ENCODE measurements at places on chromosomes 7 and 10.

- no peak for DNase-seq
These were observed 38.0 kb upstream of the PCBD1 start for GRCh38 chr10:70926226-70927000.

DNA sequence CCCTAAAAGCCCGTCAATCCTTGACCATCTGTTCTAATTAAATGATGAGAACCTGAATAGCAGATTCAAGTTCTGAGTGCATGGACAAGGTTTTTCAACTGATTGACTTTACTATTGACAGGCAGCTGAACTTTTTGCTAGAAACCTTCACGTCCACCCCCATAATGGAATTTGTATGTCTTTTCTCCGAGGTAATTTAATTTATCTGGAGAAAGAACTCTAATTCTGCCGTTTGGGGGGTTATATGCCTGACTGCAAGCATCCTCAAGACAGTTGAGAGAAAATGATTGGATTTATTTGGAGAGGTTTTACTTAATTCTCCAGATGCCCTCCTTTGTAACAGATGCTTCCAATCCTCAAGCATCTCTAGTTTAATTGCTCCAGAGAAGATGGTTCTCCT lies 1053.4 kb upstream of the AUTS2 start:
- DNase-seq = no peak

DNA sequence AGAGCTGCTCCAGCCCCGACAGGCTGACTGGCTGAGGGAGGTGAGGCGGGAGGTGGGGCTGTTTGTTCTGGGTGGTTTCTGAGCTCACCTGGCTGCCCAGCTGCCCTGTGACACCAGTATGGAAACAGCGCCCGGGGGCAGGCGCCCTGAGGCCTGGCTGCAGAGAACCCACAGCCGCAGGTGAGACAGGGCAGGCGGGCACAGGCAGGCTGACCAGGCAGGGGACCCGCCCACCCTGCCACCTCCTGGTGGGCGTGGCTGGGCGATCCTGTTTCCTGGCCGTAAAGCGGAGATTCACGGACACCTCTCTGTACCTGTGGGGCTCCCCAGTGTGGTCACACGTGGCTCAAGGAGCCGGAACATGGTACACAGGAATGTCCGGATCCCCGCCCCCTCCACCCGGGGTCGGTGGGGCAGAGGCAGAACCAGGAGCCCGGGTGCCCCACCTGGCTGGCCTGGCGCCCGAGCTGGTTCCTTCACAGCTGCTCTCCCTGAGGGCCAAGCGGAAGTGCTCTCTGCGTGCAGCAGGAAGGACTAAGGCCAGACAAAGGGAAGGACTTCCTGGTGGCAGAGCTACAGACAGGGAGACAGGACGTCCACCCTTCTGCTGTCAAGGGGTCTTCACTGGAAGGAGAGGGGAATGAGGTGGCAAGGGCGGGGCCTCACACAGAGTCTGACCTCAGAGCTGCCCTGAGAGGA lies 3.9 kb downstream of the MICALL2 start:
- DNase-seq = no peak

DNA sequence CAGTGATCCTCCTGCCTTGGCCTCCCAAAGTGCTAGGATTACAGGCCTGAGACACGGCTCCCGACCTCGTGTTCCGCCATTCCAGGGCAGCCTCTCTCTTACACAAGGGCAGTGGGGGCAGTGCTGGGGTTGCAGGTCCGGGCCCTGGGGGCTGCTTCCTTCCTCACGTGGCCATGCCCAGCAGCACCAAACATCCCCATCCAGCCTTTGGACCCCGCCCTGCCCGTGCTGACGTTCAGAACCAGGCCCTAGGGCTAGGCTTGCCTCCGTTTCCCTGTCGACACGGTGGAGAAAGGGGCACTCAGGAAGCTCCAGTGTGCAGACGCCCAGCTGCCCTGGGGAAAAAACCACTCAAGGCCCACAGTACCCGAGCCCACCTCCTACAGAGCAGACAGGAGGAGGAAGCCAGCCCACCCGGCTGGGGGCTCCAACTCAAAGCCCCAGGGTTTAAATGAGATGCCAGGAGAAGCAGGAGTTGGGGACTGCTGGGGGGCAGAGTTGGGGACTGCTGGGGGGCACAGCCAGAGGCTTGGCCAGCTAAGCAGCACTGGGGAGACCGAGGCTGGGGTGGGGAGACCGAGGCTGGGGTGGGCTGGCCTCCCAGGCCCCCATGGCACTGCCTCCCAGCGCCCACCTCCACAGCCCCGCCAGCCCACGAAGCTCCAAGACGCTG lies 35.9 kb downstream of the ADAP1 start:
- DNase-seq = no peak

GRCh38 chr7:6015917-6016652 lies 7.0 kb downstream of the AIMP2 start:
- DNase-seq = peak; percentile 84

GRCh38 chr7:53383131-53383530 lies 347.7 kb downstream of the POM121L12 start:
- no peak for DNase-seq

GRCh38 chr10:70536196-70536861 lies 57.8 kb downstream of the PALD1 start:
- no peak for DNase-seq

GRCh38 chr7:19111474-19112273 lies 5.8 kb downstream of the TWIST1 start:
- no peak for DNase-seq

GRCh38 chr7:90401989-90402388 lies 1.3 kb upstream of the CLDN12 start:
- no peak for DNase-seq

DNA sequence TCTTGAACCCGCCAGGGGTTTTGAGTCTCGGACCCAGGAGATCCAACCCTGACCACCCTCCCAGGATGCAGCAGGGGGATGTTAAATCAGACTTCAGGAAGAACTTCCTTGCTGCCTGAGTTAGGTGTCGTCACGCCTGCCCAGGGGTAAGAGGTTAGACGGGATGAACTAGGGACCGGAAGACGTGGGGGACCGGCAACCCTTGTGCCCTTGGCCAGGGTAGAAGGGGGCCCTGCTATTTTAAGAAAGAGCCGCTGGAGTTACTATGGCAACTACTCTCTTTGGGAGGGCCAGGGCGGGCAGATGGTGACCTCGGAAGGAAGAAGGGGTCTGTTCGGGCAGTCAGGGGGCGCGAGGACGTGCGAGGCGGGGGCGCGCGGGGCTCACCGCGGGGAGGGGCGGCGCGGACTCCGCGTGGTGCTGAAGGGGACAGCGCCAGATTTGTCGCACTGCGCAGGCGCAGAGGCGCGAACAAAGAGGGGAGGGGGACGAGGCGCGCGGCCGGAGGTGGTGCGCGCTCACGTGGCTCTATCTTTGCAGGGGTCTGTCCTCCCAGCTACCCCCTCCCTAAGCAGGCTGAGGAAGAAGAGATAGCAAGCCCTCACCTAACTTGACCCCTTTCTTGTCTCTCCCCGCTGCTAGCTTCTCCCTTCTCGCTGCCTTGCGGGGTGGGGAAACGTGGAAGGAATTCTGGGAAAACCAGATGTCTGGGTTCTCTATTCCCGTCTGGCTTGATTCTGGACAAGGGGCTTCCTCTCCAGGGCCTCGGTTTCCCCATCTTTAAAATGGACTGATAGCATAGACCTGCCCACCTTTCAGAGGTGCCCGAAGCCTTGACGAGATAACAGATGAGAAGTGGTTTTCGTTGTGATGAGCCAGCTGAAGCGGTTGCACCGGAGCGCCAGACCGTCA lies 940 bp upstream of the PSD start:
- DNase-seq = no peak

DNA sequence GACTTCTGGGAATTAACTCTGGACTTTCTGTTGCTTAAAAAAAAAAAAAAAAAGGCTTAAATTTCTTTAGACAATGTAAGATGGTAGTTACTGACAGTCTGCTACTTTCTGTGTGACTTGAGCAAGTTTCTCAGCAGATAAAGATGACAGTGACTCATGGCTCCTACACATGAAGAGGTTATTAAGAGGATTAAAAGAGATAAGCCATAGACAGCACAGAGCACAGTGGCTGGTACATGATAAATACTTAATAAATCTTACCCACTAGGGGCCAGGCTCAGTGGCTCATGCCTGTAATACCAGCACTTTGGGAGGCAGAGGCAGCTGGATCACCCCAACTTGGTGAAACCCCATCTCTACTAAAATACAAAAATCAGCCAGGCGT lies 174.8 kb downstream of the JAZF1 start:
- DNase-seq = no peak

DNA sequence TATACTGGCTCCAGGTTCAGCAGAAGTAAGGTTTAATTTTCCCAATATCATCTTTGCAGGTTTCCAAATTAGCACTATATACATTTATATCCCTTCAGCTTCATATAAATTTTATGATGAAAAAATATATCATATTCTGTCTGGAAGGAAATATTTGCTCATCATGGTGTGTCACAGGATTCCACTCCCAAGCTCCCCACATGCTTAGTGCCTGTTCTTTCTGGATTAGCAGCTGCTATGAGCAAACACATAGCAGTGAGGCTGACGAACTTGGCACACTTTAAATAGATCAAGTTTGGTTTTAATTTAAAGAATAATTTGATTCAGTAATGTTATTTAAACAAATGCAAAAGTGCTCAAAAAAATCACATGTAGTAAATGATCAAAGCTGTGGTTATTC lies 251.9 kb downstream of the AGMO start:
- no peak for DNase-seq

DNA sequence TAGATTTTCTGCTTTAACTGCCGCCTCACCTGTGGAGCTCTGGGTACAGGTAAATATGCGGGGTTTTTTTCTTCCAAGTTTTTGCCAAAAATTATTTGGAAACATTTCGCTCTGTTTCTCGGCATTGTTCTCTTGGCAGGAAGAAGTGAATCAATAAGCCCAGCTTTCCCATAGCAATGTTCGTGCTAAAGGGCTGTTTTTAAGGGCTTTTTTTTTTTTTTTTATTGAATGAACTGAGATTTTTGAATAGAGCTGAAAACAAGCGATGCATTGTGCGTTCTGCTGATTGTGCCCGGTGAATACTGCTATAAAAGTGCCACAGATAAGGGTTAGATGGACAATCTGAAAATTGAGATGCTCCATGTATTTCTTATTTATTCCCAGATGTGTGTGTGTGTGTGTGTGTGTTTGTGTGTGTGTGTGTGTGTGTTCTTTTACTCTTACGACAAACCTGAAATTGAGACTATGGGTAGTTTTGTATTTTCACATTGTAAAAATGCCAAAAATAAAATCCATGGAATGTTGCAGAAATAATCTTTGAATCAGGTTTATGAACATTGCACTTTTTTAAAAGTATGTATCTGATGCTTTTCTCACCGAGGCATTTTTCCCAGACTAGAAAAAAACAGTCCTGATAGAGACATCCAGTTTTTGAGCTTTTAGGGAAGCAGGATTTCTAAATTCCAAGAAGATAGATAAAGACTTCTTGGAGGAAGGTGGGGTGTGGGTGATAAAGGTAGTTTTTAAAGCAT lies 30.5 kb downstream of the KIAA1217 start:
- no peak for DNase-seq

DNA sequence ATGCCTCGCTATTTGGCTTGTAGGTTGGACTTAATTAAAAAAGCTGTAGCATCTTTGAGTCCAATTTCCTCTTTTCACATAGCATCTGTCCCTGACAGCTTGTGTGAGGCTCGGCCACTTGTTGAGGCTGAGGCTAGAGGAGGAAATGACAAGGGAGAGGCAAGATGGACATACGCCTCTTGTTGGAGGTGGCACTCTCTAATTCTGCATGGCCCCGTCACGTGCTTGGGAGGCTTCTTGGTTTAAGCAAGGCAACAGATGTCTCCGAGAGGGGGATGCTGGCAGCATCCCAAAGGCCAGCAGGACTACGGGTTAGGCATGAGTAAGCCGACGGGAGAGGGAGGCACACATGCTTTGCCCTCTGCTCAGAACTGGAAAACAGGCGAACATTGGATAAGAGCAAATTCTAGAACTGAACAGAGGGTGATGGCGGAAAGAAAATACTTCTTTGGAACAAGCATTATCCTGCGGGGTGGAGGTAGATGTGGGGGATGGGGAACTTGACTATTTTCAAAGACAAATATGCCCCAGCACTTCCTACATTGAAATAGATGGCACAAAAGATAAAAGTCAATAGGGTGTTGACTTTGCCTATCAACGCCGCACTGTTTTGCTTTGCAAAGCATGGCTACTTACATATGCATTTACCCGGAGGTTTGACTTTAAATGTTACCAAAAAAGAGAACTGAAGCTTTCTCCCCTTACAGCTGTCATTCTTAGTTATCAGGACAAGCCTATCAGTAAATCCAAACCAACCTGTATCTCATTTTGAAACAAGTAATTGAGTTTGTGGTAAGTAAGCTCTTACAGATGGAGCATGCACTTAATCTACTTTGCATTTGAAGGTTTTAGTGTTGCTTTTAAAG lies 94.8 kb downstream of the CHN2 start:
- DNase-seq = no peak

- DNase-seq = no peak
These were observed 8.0 kb downstream of the PSD start for GRCh38 chr10:102410429-102411073.

- DNase-seq = no peak
These were observed 134.6 kb upstream of the NPSR1 start for GRCh38 chr7:34523226-34523918.

DNA sequence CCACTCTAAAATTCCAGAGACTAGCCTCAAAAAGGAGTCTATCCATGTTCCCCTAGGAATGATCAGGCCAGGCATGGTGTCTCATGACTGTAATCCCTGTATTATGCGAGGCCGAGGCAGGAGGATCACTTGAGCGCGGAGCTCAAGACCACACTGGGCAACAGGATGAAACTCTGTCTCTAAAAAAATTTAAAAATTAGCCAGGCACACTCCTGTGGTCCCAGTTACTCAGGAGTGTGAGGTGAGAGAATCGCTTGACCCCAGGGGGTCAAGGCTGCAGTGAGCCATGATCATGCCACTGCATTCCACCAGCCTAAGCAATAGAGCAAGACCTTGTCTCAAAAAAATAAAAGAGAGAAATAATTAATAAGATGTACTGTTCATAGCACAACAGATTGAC lies 256.8 kb downstream of the KCND2 start:
- no peak for DNase-seq

DNA sequence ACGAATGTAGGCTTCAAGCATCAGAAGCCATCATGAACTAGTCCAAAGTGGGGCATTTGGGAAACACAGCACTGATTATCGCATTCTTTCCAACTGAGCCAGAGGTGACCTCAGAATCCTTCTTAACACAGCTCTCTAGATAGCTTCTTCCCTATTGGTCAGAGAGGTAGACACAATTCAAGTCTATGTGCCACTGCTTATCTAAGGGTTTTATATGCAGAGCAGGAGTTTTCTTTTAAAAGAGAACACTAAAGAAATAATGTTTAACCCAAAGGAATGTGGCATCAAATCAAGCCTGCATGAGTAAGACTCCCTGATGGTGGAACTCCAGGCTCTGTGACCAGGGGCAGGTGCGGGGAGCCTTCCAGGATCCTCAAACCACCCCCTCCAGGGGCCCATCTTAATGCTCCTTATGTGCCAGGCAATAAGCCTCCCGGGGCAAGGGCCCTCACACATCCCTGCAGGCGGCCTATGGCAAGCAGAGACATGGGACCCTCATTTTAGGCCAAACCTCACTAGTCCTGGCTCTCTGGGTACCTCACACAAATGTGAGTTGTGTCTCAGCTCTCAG lies 13.8 kb downstream of the HSPA12A start:
- DNase-seq = no peak

- DNase-seq = no peak
These were observed 51.9 kb downstream of the LAMB4 start for GRCh38 chr7:108078211-108078673.

- DNase-seq = no peak
These were observed 17.9 kb downstream of the TES start for GRCh38 chr7:116228241-116228640.
